Skin of body (tissue), 3 donors: ENCODE measurements at places on chromosomes 2 and 18. TPM values are rescaled to one million over a fixed set of nuclear protein-coding genes. Genes with fewer than 3 reads are reported as not detected.

The RAX gene
- total RNA-seq = 0.39 TPM

The INPP5D gene
- total RNA-seq = 7.6 TPM

The NTSR2 gene
- 0.10 TPM for total RNA-seq

The FBLN7 gene
- total RNA-seq = 4.0 TPM

The MPHOSPH10 gene
- 22.8 TPM for total RNA-seq

The DNPEP gene
- total RNA-seq = 42.4 TPM

DNA sequence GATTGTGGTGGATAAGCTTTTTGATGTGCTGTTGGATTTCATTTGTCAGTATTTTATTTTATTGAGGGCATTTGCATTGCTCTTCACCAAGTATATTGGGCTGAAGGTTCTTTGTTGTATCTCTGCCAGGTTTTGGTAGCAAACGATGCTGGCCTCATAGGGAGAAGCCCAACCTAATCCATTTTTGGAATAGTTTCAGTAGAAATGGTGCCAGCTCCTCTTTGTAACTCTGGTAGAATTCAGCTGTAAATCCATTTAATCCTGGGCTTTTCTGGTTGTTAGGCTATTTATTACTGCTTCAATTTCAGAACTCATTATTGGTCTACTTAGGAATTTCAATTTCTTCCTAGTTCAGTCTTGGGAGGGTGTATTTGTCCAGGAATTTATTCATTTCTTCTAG is 309.8 kb upstream of the SETBP1 start:
- DNase-seq = no peak

DNA sequence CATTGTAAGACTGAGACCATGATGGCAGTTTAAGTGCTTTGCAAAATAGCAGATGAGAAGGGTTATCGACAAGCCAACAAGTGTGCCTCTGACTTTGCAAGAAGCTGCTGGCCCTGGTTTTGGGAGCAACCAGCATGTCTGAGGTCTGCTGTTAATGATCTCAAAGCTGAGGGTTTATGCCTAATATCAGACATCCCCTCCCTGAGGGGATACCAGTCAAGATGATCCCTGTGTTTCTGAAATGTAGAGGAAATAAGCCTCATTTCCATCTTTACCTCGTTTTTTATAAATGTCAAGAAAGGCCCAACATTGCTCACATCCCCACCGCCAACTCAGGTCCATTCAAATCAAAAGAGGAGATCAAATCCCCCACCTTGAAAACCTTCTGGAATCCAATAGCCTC is 120.6 kb downstream of the MYCN start:
- no peak for DNase-seq

GRCh38 chr2:46806526-46806925 is 109.1 kb downstream of the MCFD2 start:
- DNase-seq = no peak

- peak; percentile 50 for DNase-seq
Observed at GRCh38 chr2:150526827-150527226, 39.4 kb upstream of the RND3 start.

DNA sequence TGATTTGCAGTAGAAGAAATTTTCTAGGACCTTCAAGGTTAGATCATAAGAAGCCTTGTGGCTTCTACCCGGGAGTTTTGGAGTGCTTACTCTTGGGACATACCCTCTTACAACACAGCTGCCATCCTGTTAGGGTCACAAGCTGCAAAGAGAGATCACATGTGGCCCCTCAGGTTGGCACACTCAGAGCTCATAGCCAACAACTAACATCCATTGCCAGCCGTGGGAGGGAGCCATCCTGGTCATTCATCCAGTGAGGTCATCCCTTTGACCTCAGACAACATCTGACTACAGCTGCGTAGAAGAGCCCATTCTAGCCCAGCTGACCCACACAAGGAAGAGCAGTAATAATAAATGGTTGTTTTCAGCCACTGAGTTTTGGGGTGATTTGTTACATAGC is 76.9 kb upstream of the NABP1 start:
- DNase-seq = no peak

DNA sequence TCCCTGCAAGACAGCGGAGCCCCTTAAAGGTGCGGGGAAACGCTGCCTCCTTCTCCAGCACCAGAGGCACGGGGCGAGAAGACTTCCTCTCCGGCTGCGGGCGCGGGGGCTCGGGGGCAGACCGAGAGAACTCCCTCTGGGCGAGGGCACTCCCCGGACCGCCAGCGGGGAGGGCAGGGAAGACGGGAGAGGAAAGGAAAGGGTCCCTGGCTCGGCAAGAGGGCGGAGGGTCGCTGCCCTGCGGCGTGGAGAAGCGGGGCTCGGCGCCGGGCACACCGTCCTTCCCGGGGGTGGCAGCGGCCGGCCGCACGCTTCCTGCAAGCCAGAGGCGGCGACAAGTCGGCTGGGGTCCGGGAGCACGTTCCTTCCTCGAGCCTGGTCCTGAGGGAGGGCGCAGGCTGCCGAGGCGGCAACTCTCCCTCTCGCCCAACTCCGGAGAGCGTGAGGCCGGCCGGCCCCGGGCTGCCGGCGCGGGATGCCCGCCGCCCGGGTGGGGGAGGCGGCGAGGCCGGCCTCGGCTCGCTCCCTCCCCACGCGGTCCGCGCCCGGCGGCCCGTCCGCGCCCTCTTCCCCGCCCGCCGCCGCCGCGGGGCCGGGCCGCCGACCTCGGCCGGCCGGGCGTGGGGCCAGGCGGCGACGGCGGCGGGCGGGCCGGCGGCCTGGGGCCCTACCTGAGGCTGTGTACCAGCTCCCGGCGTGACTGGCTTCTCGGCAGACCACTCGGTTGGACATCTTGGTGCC is 1.1 kb downstream of the MEMO1 start:
- DNase-seq = no peak

DNA sequence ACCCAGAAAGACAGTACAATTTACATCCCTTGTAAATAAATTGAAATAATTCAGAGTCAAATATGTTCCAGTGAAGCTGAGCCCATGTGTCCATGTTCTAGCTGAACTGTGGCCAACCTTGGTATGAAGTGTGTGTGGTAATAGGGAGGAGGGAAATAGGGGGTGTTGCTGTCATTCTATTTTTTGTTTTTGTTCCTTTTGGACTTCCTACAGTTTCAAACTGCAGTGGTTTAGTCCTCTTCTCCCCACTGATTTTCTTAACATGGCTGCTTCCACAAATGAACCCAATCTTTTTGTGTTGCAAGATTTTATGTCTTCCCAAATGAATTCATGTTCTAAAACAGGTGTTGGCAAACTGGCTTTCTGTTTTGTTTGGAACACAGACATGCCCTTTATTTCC is 156.9 kb downstream of the CCBE1 start:
- no peak for DNase-seq

GRCh38 chr2:231671270-231672050 is 36.9 kb upstream of the PTMA start:
- DNase-seq = no peak
